ENCODE measurements at places on chromosomes 7 and 10.

DNA sequence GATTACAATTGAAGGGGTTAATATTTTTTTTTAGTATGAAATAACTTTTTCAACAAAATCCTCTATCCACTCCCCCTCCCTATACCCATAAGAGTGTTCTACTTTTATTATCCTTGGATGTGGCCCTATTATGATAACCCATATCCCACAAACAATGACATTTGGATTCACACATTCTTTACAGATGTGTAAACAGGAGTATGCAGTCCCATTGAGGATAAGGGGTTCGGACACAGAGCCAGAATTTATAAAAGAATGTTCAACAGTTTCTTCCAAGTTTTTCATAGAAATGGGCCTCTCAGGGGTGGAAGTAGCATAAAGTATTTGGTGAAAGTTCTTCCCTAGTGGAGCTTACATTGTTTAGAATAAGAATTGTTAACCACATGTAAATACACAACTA lies 16.1 kb upstream of the PCLO start:
- DNase-seq = no peak

DNA sequence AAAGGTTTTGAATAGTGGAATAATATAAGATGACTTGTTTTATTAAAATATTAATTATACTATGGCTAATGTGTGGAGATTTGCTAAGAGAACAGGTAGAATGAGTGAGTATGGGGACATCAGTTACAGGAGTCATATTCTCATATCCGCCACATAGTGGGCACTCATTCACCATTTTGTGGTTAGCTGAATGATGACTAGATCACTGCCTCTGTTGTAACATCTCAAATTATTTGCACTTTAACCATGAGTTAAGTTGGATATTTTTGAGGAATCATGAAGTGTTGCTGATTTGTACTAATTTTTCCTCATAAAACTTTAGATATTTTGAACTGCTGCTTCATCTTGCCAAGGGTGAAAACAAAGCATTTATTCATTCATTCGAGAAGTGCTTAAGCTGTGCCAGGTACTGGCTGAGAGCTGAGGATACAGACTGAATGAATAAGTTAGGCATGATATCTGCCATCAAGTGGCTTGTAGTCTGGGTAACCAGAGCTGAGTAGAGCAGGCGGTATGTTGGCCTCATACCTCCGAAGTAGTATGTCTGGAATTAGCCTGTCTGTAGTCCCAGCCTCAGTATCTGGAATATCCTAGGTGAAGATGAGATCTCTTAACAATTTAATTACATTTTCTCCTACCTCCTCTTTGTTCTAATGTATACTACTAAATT lies 100.5 kb downstream of the ZEB1 start:
- no peak for DNase-seq

- DNase-seq = no peak
These were observed 10.8 kb upstream of the JCAD start for GRCh38 chr10:30070001-30070685.

DNA sequence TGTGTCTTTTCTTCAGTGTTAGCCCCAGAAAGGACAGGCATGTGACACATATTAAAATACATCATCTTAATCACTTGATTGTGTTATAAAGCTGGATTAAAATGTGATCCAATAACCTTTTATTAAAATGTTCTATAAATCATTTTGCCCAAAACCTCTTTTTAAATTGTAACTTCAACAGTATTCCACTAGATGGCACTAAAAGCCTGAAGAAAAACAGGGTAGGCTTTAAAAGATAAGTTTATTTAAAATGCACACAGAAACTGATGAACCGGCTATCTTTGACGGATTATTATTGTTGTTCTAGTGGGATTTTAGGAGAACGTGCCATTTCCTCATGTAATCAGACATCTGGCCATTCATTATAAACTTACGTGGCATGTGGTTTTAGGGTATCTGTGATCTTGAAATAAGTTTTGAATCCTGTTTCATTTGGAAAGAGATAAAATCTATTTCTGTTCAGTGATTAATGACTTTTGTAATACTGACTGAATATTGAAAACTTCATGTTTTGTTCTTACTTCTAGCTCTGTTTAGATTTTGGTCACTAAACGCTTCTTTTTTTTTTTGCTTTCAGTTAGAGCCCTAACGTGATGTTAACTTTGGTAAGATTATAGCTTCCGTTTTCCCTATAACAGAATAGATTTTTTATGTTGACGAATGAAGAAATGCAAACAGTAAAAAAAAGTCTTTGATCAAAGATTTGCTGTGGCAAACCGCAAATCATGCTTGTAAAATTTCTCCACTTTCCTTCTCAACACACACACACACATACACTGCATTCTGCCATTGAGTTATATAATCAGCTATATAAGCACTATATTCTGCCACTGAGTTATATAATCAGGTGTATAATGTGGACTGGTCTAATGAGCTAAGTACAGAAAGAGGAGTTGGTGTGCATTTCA lies 13.6 kb downstream of the VPS50 start:
- no peak for DNase-seq

DNA sequence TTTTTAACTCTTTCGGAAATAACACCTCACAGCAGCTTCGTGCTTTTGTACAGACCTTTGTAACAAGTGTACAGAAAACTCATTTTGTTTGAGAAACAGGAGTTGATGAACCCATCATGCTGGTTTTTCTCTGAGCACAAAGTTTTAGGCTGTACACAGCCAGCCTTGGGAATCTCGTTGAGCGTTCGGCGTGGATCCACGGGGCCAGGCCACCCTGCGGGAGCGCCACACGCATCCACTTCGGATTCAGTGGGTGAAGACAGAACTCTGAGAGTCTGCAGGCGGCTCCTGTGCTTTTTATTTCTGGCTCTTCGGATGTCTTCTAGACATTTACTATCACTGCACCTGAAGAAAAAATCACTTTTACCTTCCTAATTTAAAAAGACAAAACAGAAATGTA lies 131.2 kb downstream of the SMURF1 start:
- DNase-seq = no peak

DNA sequence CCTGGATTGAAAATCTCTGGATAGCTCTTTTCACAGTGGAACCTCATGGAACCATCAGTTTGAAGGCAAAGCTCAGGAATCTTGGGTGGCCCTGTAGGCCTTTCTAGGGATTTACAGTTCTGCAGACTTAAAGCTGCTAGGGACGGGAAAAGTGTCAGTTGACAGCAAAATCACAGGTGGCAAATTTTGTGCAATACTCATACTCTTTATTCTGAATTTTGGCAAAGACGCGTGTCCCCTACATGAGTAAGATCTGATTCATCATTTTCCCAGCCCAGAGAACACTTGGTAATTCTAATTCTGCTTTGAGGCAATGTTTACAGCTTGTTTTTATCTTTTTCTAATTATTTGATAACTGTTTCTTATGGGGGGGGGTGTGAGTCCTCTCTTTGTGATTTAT lies 3.6 kb downstream of the LRRC17 start:
- no peak for DNase-seq

GRCh38 chr7:55073976-55074528 lies 55.2 kb downstream of the EGFR start:
- peak; percentile 7 for DNase-seq

DNA sequence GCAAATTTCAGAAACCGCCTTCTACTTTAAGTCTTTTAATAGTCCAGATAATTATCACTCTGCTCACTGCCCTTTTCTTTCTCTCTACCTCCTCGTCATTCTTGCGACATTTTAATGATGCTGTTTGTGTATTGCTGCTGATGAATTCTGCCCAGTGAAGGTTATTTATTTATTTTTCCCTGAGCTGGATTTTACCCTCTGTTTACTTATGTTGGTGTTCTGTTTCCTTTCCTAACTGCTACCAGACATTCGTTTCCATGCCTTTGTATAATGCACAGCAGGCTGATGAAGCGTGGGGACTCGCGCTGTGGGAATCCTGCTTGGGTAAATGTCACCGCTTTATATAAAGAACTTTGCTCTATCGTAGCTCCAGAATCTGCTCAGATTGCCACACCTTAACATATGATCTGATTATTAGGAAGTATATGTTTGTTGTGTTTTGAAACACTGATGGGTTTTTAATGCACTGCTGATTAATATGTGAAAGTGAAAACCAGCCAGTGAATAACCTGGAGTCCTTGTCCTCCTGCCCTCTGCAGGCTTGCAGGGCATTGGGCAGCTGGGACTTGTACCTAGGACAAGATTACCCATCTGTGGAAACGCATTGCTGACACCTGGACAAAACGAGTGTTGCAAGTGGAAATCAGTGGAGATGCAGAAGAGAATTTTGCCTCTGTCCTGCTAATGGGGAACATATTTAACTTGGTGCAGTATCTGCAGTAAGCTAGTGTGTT lies 291.5 kb downstream of the SDK1 start:
- DNase-seq = no peak

DNA sequence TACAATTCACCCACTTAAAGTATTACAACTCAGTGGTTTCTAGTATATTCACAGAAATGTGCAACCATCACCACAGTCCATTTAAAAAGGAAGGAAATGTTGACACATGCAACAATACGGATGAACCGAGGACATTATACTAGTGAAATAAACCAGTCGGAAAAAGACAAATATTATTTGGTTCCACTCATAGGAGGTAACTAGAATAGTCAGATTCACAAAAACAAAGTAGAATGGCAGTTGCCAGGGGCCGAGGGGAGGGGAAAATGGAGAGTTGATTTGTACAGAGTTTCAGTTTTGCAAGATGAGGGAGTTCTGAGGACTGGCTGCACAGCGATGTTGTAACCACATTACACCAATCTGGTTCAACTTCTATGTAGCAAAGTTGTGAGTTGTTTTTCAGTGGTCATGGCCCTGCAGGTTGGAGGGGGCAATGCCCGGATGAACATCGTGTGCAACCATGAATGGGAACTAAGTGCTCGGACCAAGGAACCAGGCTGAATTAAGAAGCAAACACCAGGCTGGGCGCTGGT lies 17.6 kb upstream of the TNPO3 start:
- DNase-seq = no peak

DNA sequence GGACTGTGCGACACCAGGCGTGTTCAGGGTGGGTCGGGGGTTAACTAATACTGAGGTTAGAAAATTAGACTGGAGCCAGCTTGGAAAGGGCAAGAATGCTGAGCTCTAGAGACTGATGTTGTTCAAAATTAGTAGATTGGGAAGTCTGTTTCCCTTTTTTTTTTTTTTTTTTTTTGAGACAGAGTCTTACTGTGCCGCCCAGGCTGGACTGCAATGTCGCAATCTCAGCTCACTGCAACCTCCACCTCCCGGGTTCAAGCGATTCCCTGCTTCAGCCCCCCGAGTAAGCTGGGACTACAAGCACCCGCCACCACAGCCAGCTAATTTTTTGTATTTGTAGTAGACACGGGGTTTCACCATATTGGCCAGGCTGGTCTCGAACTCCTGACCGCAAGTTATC lies 2.7 kb upstream of the CPVL start:
- DNase-seq = no peak

DNA sequence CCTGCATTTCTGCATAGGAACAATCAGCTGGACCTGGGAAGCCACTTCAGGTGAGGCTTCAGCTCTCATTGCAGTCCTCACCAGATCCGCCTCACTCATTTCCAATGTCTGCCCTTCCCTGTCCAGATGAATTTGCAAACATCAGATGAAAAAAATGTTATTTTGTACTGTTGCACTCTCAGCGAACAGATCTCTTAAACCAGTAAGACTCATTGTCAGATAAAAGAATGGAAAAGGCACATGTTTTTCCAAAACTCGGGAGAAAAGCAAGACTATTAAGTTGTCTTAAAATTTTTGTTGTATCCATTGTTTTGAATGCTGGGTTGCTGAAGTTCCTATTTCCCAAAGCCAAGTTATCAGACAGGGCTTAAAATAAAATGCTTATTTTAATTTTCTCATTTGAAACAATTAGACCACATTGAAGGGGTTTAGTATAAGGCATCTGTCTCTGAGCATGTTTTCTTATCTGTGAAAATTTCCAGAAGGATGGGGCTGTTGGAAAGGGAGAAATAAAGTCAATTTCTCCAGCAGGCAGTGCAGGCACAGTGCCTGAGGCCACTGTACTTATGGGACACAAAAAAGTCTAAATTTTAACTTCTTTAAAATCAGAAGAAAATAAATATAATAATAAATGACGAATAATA lies 396.8 kb downstream of the KCNMA1 start:
- no peak for DNase-seq

DNA sequence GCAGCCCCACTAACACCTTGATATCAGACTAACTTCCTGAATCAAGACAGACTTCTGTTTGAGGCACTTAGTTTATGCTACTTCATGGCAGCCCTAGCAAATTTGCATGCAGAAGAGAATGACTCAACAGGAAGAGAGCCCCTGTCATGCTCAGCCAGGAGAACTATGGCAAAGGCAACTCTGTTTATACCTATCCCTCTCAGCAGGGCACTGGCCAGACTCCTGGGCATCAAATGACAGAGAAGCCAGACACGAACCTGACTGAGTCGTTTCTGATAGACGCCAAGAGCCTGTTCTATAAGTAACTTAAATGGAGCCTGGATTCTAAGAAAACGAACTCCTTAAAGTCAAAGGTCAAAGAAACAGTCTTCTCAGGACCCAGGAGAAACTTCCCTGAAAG lies 50.9 kb upstream of the UNC5B start:
- DNase-seq = no peak

GRCh38 chr7:2353936-2354185 lies 766 bp upstream of the EIF3B start:
- peak; percentile 83 for DNase-seq

Data from activated T-helper 1 cell treated with anti-CD3 and anti-CD28 coated beads, Interleukin-2, amount 50 U/mL, for 16 hours (primary cell).